ENCODE measurements at places on chromosomes 6 and 20.

DNA sequence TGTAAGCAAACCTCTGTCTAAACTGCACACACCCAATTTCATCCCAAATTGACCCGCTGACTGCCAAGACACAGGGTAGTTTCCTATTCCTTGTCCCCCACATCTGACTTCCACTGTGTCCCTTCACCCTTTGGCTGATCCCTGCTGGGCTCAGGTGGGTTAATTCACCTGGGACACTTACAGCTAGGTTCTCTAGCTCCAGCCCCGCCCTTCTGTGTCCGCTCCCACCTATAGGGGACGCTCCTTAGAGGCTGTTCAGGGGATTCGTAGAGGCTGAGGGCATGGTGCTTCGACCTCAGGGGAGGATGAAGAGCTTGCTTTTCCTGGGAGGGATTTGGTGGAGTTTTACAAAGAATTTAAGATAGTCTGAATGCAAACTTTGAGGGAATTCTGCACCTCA is 4.0 kb upstream of the CD93 start:
- DNase-seq: peak; percentile 37

DNA sequence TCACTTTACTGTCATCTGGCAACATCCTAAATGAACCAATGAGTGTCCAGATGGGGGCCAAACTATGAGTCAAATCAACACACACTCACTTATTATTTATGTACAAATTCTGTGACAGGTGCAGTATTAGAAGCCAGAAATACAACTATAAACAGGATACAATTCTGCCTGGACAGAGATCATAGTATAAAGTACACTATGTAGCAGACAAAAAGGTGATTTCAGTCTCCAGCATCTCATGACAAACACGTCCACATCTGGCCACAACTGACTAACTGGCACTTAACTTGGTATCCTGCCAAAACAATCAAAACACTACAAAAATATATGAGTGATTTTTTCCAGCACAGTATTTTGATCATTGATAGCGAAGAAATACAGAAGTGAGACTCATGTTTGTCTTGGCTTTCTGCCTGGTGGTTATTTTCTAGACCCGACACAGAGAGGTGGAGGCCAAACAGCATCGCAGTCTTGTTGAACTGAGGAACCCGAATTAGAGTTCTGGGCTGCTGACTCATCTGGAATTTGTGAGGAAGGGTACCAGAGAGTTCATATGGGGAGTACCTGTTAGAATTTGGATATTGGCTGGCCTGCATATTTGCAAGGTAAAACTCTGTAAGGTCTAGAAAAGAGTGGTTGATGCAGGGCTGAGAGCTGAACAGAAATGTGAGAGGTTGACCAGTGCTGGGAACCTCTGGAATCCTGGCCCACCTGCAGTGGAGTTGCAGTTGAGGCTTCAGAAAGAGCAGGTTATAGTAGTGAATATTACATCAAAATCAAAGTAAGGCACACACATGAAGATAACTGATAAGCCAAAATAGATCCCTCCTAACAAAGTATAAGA is 475.2 kb downstream of the PTPRT start:
- DNase-seq: no peak

DNA sequence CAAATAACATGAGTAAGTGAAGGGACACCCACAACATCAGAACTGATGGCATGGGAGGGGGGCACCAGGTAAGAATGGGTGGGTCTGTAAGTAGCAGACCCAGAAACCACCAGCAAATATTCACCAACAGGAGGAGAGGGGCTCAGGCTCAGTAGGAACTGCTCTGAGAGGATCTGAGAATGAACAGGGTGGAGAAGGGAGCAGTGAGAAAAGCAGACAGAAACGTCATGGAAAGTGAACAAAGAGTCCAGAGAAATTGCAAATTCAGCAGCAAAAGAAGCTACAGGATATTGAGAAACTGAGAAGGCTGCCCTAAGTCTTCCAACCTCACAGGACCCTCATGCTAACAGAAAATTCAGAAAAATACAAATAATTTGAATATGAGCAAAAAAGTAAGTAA is 121.3 kb downstream of the KIF16B start:
- DNase-seq: no peak

- DNase-seq: no peak
Measured at GRCh38 chr6:129908858-129909257, 47.7 kb upstream of the TMEM244 start.

DNA sequence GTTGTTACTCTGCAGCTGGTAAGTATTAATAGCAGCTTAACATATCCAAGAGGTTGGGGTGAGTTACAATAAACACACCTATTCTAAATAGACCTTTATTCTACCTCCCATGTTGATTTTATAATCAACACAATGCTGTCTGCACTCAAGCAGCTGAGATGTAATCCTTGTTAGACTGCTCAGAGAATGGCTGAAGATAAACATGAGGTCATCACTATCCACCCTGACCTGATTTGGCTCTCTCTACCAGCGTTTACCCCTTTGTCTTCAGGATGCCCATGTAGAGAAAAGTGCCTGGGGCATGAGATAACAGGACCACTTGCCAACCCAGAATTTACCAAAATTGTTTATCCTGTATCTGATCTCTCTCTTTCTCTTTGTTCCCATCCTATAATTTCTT is 220.7 kb upstream of the DEFB112 start:
- DNase-seq: no peak

- peak; percentile 56 for DNase-seq
Measured at GRCh38 chr20:61422636-61423425, 170.8 kb downstream of the CDH4 start.

- no peak for DNase-seq
Measured at GRCh38 chr20:35004051-35004725, 48.5 kb downstream of the MYH7B start.

DNA sequence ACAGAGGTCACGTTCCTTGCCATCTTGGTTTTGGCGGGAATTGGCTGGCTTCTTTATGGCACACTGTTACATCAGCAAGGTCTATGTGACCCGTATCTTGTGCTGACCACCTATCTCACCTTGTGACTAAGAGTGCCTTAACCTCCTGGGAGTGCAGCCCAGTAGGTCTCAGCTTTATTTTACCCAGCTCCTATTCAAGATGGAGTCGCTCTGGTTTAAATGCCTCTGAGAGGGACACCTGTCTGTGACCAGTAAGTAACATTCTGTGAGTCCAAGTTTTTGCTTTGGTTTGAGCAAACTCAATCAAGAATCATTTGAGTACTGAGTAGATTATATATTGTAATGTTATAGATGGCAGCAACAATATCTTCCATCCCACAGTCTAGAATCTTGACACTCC is 85.0 kb downstream of the BMP2 start:
- DNase-seq: no peak

DNA sequence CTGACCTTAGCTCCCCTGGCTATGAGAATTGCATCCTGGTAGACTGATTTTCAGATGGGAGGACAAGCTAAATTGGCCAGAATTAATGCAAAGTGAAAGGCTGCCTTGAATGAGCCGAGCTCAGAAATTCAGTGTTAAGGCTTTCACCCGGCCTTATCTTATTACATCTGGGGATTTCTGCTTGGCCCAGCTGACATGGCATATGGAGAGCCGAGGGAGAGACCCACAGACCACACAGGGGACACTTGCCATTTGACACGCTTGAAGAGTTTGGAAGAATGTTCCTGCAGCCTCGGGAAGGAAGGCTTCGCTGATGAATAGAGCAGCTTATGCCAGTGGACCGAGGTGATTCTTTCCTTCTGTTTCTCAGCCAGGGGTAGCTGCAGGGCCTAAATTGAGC is 9.0 kb downstream of the MOCS3 start:
- no peak for DNase-seq

- no peak for DNase-seq
Measured at GRCh38 chr6:29491574-29491973, 3.8 kb upstream of the MAS1L start.

- DNase-seq: no peak
Measured at GRCh38 chr6:37614491-37614890, 83.2 kb downstream of the MDGA1 start.

DNA sequence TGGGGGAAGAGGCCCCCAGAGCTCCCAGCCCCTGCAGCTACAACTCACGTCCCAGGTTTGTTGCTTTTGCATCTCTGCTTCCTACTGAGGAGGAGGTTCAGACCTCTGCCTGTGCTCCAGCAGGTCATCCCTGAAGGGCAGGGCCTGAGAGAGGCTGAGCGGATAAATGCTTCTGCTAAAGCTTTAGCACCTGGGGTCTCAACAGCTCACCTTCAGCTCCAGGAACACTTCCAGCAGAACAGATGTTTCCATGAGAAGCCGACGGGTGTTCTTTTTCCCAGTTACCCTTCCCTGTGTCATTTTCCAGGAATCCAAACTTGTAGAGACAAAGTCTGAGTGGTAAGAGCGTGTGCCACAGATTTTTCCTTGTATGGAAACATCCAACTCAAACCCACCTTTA is 208.8 kb downstream of the TBC1D7 start:
- DNase-seq: no peak

DNA sequence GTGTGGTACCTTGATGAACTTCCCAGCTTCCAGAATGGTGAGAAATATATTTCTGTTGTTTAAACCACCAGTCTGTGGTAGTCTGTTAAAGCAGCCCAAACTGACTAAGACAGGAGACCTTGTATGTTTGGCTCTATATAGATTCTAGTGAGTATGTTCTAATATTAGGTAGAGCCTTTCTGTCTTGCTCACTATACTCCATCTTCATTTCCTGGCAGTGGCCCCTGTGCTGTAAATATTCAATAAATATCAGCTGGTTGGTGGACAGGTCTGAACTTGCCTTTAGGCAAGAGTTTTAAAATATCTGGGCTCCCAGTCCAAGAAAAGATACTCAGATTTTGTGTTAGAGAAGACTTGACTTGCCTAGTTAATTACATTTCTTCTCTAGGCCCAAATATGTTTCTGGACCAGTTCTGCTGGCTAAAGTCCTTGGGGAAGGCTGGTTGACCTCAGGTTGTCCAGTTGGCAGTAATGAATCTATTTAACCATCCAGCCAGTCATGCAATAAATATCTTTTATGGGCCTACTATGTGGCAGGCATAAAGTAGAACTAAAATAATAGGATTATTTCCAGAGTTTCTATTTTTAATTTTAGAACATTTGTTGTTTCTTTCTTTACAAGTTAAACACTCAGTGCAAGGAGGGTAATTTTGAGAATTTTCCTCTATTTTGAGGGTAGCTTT is 22.3 kb downstream of the PPP1R14C start:
- no peak for DNase-seq

- no peak for DNase-seq
Measured at GRCh38 chr6:72740135-72740534, 118.3 kb downstream of the KCNQ5 start.

GRCh38 chr6:157283900-157284737 is 39.2 kb downstream of the TMEM242 start:
- DNase-seq: no peak

DNA sequence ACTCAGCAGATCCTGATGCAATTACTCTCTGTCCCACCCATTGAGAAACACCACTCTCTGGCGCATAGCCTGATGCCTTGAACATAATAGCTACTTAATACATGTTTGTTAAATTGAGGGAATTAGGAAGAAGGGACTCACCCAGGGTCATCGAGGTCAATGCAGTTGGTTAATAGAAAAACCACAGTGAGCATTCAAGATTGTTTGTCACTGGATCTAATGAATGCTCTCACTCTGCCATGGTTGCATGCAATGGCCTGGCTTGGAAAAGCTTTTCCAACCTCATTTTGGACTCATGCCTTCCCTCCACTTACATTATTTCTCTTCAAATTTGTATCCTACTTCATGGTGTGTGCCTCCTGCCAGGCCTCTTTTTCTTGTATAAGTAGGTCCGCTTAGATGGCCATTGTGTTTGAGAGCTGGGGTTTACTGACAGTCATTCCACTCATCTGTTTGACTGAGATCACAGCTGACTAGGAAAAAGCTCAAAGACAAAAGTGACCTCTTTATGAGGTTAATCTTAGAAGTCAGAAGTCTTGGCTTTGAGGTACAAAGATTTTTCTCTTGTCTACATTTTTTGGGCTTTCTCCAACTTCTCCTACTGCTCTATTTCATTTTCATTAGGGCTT is 154.8 kb upstream of the RAB32 start:
- DNase-seq: peak; percentile 6

DNA sequence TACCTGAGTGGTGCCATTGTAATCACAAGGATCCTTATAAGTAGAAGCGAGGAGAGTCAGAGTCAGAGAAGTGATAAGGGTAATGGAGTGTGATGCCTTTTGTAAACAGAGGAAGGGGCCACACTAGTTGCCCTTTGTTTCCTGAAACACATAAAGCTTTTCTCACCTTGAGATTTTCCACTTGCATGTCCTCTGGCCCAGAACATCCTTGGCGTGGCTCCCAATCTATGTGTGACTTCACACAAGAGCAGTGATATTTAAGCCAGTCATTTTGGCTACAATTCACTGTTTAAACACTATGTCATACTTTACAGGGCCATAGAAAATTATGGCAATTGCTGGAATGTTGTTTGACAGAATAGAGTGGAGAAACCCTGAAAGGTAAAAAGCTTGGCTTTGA is 121.2 kb upstream of the BTN3A2 start:
- no peak for DNase-seq

DNA sequence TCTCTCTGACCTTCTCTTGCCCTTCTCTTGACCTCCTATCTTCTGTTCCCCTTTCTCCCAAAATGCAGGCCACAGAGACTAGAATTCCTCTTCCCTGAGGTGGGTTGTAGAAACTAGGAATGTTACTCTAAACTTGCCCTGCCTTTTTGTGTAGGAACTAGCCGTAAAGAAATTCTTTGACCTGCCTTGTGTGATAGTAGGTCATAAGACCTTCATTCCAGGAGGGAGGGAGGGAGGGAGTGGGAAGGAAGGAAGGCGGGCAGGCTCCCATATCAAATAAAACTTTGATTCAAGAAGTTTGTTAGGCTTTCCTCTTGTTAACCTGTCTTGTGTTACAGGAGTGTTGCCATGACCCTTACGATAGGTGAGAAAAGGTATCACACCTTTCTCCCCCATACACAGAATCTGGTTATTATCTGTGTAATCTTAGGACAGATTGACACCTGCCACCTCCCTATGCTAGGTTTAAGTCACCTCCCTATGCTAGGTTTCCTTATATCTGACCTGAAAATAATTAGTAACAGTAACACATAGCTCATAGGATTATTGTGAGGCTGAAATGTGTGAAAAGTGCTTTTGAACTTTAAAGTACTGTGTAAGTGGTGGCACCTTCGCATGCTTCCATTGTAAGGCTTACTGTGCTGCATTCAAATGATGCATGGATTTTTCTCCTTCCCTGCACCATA is 32.6 kb upstream of the FUCA2 start:
- DNase-seq: peak; percentile 28

- no peak for DNase-seq
Measured at GRCh38 chr6:96505363-96505762, 16.2 kb upstream of the UFL1 start.

DNA sequence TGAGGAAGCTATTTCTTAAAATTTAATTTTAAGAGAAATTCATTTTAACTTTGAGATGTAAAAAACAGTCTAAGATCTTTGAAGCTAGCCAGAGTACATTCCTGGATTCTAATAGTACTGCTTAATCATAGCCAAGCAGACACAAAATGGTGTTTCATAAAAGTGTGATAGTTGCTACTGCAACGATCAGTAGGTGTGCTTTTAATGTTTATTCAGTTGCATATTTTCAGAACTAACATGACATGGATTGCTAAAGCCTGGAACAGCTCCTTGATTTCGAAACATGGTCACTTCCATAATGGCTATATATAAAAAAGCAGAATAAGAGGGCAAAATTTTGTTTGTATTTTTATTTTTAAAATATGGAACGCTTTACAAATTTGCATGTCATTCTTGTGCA is 35.5 kb downstream of the SESN1 start:
- DNase-seq: no peak

GRCh38 chr20:48461091-48461734 is 366.6 kb downstream of the PREX1 start:
- peak; percentile 23 for DNase-seq

GRCh38 chr6:18515767-18516166 is 128.6 kb downstream of the RNF144B start:
- DNase-seq: no peak

Measured in GM23338 (cell line).